ENCODE measurements at places on chromosomes 1 and 21.

DNA sequence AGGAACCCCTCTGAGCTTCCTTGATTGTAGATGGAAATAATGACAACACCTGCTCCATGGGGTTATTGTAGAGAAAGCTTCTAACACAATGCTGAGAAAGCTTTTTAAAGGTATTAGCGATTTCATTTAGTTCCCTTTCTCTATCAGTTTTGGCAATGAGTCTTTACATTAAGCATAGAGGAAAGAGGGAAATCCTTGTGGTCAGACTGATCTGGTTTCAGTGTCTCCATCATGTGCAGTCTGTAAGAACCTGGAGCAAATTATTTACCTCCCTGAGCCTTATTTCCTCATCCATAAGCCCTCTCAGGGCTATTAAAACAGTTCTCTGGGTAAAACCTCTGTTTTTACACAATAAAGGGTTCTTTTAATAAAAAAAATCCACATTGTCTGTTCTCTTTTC lies 87.5 kb downstream of the FGGY start:
- DNase-seq = no peak

GRCh38 chr1:190084552-190084951 lies 393.1 kb downstream of the BRINP3 start:
- no peak for DNase-seq

GRCh38 chr1:236141447-236142252 lies 689 bp upstream of the GPR137B start:
- DNase-seq = no peak

- no peak for DNase-seq
Observed at GRCh38 chr1:55141295-55141893, 73.8 kb downstream of the USP24 start.

GRCh38 chr1:245717611-245718010 lies 562.8 kb downstream of the KIF26B start:
- no peak for DNase-seq

GRCh38 chr1:232969799-232970198 lies 19.4 kb downstream of the NTPCR start:
- DNase-seq = no peak

GRCh38 chr1:8314346-8315280 lies 3.3 kb upstream of the SLC45A1 start:
- peak; percentile 14 for DNase-seq

DNA sequence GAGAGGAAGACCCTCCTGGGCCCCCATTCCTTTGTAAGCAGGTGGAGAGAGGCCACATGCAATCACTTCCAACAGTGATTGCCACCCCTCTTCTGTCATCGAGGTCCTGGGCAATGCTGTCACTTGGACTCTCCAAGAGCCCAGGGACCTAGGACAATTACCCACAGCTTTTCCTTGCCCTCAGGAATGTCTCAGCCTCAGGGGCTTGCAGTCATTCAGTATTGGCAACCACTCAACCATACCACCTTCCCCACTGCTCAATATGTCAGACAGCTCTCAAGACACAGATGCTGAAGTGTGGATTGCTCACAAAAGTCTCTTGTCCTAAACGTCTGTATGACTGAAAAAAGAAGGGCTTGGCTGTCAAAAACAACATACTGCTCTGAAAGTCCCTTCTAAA lies 87.8 kb downstream of the PTPN14 start:
- DNase-seq = no peak

DNA sequence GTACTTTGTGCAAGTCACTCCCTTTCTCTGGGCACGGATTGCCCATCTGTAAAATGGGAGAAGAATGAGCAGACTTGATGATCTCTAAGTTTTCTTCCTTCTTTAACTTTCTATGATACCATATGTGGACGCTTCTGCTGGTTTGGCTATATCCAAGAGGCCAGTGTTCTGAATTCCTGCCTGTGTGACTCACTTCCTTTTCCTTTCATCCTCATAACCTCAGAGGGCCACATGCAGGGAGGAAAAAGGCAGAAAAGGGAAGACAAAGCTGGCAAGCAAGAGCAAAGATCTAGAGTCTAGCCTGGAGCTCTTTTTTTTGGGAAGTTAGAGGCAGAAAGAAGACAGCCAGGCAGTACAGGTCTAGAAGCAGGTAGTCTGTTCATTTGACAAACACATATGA lies 151.2 kb downstream of the OMA1 start:
- no peak for DNase-seq

- no peak for DNase-seq
Observed at GRCh38 chr21:34811368-34811767, 142.6 kb downstream of the CLIC6 start.

DNA sequence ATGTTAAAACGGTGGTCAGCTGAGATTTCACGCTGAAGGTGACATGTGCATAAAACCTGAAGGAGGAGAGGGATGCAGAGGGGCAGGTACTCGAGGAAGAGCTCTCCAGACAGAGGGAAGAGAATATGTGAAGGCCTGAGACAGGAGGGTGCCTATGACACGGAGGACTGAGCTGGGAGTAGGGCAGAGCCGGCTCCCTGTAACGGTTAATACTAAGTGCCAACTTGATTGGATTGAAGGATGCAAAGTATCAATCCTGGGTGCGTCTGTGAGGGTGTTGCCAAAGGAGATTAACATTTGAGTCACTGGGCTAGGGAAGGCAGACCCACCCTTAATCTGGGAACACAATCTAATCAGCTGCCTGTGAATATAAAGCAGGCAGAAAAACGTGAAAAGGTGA lies 136.2 kb upstream of the SYT6 start:
- no peak for DNase-seq

DNA sequence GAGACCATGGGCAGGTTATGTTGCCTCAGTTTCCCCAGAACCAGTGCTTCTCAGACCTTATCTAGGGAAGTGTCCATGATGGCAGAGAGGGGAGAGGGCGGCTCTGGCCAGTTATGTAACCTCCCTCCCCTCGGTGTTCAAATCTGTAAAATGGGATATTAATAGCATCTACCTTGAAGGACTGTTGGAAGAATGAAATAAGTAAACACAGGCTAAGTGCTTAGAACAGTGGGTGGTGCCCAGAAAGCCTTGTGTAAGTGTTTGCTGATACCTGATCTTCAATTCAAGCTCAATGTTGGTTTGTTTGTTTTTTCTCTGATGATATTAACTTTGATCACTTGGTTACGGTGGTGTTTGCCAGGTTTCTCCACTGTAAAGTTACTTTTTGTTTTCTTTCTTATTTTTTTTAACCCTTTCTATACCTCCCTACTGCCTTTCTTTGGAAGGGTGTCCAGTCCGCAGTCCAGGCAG lies 34.9 kb downstream of the EPHA2 start:
- DNase-seq = no peak

DNA sequence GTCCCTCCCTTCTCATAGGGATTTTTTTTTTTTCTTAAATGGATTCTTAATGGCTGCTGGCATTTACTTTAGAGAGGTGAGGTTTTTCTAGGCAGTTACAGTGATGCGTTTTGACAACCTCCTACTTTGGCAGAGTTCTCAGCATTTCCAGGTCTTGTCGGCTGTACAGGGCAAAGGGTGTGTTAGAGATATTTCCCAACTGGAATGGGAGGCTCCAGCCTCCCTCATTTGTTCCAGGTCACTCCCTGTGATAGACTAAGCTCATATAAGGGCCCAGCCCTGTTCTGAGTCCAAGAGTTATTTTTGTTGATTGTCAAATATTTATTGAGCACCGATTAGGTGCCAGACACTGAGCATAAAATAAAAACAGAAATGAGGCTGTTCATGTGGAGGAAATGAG lies 7.6 kb upstream of the XKR8 start:
- DNase-seq = no peak

DNA sequence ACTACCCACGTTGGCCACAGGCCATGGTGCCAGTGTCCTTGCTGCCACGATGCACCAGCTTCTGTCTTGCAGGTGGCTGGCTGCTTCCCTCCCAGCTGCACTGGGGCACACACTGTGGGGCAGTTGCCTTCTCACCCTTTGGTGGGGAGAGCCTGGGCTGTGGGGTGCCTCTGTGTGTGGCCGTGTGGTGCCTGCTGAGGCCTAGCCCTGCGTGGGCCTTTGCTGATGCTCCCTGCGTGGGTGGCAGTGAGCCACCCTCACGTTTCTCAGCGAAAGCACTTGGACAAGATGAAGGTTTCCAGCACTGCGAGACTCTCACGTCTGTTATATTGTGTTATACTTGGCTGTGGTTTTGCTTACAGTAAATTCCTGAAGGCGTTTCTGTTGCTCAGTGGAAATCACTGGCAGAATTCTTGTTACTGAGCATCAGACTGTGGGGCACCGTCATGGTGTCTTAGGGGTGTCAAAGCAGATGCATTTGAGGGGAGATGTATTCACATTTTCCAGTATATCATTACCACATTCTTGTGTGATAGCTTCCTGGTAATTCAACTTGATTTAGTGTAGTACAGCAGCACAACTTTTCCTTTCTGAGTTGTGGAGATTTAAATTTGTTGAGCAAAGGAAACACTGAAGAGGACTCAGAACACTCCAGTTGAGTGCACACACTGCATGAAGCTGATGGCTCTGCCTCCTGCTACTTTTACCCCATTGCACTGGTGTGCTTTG lies 124.7 kb downstream of the PCBP3 start:
- DNase-seq = no peak

- no peak for DNase-seq
Observed at GRCh38 chr1:4599951-4600481, 54.4 kb upstream of the AJAP1 start.

GRCh38 chr21:42703136-42703908 lies 49.9 kb downstream of the PDE9A start:
- DNase-seq = no peak

DNA sequence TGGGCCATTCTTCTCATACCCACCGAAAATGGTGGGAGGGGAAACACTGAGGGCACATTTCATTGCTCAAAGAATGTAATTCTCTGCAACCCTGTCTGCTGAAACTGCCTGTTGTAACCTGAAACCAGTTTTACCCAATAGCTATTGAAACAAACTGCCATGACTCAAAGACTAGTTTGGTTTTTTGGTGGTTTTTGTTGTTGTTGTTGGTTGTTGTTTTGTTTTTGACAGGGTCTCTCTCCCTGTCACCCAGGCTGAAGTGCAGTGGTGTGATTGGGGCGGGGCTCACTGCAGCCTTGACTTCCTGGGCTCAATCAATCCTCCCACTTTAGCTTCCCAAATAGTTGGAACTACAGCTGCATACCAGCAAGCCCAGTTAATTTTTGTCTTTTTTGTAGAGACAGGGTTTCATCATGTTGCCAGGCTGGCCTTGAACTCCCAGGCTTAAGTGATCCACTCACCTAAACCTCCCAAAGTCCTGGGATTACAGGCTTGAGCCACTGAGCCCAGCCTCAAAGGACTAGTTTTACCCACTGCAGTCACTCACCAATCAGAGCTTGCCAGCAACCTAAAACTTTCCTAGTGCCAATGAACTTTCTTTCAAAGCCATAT lies 2.1 kb upstream of the IPP start:
- no peak for DNase-seq

DNA sequence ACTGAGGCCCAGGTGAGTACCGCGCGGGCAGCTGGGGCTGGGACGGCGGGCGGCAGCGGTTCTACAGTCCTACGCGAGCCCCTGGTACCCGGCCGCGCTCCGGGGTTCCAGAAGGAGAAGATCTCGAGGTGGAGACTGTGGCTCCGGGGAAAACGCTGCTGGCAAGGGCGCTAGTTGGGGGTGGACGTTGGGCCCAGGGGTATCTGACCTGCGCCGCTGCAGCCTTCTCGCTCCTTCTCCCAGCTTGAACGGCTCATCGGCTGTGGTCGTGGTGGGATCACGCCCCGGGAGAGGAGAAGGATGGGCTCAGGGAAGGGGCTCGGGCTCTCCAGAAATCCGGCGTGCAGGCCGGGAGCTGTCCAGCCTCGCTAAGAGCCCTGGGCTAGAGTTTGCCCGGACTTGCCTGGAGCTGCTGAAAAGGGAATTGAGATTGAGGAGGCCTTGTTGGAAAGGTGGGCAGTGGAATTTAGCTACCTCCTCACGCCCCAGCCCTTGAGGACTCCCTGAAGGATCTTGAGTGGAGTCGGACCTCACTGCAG lies 1.1 kb upstream of the POU3F1 start:
- DNase-seq = no peak

DNA sequence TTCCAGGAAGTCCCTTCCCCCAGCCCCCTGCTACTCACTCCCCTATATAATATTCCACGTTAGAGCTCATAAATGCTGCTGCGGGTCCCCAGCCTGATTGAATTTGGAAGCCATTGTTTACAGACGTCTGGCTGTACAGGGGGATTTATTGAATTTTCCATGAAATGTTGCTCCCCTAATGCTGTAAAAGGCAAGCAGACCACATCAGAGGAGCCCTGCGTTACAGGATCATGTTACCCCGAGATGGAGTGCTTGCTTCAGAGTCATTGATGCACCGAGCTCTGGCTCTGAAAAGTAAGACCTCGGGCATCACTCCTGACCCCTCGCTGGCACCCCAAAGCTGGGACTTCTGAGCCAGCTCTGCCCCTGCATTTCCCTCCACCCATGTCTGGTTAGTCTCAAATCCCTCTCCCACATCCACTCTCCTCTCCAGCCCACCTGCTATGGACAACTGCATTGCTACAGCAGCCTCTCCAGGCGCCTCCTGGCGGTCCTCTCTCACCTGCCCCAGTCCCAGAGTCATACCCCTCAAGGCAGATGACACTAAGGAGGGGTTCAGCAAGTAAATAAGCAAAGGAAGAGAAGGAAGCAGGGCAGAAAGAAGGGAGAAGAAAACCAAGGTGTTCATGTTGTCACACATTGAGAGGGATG lies 127.8 kb downstream of the TMEM53 start:
- no peak for DNase-seq

DNA sequence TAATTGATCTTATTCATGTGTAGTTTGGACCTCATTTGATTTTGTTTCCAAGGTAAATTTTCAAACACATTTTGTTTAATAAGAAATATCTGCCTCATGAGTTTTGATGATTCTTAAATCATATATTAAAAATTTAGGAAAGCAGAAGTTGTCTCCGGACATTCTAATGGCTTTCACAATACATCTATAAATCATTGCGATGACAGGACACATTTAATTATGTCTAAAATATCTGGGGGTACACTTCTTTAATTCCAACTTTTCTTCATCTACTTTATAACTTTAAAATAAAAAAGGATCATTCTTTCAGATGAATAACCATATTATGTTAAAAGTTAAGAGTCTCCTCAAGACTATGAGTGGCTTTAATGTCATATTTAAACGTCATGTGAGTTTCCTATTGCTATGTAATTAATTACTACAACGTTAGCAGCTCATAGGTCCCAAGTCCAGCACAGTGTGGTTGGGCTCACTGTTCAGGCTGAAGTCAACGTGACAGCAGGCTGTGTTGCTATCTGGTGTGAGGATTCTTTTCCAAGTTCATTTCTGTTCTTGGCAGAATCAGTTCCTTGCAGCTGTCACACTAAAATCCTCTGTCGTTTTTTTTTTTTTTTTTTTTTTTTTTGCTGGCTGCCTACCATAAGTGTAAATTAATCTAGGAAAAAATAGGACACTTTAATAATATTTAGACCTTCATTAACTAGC lies 893.5 kb downstream of the LTN1 start:
- DNase-seq = no peak

DNA sequence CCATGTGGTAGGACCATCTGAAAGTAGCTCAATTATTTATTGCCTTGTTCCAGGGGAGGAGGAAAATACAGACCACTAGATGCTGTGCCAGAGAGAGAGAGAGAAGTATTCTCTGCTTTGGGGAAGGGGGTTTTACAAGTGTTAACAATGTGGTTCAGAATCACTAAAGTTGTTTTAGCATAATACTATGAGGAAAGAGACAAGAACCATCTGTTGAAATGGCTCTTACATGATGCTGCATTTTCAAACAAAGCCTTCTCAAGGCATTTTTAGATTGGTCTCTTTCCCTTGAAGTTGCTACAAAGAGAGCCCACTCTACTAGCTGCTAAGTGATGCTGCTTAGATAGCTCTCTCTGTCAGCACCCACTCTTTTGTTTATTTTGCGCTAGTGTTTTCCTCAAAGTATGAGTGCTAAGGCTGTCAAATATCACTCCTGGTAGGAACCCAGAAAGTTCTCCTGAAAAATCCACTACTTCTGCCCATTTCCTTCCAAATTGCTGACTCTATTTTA lies 255.1 kb downstream of the NFIA start:
- DNase-seq = no peak

GRCh38 chr1:234322979-234323378 lies 50.3 kb upstream of the COA6 start:
- no peak for DNase-seq

All from stimulated activated CD4-positive, alpha-beta T cell treated with anti-CD3 and anti-CD28 coated beads, Interleukin-1b, Interleukin-23, amount 100 ng/mL, for 1 hour (primary cell).